ENCODE measurements at places on chromosomes 3 and 15.

GRCh38 chr3:157280786-157281185 is 120.8 kb upstream of the CCNL1 start:
- no peak for DNase-seq

DNA sequence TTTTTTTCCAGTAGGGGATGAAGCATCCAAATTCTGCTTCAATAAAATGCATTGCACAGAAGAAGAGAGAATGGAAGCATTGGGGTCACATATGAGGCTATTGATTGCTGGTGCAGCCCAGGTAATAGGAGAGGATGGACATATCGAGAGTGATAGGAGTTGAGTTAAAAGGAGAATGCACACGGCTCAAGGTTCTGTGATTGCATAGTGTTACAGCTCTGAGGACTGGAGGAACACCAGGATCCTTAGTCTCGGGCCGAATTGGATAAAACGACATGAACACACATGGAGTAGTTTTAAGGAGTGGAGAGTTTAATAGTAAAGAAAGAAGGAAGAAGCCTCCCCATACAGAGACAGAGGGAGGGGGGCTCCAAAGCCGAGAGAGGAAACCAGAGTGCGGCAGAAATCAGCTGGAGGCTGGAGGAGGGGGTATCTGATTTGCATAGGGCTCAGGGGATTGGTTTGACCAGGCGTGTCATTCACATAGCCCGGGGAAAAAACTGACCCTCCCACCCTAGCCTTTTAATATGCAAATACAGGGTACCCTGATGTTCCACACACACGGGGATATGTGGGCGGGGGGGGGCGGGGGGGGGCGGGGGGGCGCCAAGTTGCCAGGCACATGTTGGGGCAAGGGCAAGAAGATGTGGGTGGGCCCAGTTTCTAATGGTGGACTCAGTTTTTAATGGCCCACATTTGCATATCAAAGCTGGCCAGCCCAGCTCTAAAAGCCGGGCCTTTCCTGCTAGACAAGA is 156.9 kb downstream of the AGBL1 start:
- no peak for DNase-seq

- no peak for DNase-seq
These were observed 201.7 kb upstream of the PFN2 start for GRCh38 chr3:150172356-150172755.

- DNase-seq = no peak
These were observed 4.7 kb downstream of the EHD4 start for GRCh38 chr15:41967506-41968206.

DNA sequence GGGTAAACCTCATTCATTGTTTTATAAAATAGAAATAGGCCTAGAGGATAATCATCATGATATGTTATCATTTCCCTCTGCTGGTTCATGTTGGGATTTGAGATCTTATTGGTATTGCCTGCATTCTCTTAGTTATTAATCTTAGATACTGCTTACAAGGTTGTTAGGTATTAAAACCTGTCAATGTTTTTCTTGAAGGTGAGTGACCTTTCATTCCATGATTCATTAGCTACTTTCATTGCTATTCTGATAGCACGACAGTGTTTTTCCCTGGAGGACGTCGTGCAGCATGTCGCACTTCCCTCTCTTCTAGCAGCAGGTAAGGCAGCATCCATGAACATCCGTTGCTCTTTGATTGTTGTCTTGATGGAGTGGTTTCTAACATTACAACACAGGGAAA is 17.1 kb downstream of the P2RY12 start:
- DNase-seq = no peak

GRCh38 chr3:46667061-46667621 is 26.3 kb downstream of the ALS2CL start:
- no peak for DNase-seq

DNA sequence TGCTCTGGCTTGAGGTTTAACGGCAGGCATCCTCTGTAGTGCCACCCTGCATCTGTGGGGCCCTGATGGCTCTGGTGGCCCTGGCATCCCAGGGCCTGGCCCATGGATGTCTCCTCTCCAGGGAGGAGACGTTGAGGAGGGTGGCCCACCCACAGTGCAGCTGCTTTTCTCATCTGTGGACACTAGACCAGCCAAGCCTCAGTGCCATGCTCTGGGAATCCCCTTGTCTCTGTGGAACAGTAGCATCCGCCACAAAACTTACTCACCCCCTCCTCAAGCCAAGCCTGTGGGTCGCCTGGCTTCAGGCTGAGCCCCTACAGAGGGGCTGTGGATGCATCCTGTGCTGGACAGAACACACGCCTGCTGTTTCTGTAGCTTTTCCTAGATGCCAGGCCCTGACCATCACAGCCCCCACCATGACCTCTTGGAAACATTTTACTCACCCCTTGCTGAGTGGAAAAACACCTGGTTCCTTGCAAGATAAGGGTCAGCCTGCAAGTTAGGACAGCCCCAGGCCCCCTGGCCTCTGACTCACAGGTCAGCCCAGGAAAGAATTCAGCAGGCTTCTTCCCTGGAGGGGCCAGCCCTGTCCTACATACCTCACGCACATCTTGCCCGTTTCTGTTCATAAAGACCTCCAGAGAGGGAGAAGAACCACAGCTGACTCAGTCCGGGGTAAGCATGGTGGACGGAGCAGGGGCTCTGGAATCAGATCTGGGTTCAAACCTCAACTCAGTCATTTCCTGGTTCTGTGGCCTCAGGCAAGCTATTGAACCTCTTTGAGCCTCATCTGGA is 19.0 kb downstream of the PAK6 start:
- no peak for DNase-seq

GRCh38 chr15:94098921-94099573 is 132.3 kb upstream of the MCTP2 start:
- DNase-seq = no peak

GRCh38 chr15:78085928-78086327 is 6.4 kb upstream of the SH2D7 start:
- DNase-seq = no peak

DNA sequence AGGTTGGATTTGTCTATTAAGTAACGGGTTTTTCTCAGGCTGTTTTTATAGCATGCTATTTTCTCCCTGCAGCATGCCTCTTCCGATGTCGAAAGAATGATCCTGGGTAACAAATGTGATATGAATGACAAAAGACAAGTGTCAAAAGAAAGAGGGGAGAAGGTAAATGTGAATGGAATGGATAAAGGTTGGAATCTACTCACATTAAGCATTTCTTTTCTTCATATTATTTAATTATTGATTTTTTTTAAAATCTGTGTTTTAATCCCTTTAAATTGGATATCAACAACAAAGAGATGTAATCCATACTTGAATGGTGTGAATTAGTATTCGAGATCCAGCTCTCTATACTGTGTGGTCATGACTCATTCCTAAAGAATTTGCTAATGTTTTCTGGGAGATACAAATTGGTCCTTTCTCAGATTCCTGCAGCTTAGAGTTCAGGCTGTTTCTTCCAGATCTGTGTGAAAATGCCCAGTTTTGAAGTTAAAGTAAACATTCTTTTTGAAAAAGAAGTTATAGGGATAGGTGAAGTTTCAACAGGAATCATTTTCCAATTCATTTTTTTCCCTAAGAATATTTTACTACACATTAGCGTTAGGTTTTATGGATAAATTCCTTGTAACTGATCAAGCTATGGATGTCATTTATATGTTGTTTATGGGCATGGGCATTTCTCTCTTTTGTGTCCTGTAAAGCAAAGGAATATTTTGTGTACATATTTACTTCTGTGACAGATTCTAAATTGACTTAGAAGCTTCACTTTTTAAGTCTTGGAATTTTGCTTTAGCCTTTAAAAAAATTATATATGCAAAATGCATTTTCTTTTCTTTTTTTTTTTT is 20.8 kb upstream of the APH1B start:
- DNase-seq = no peak

All from stimulated activated CD4-positive, alpha-beta T cell treated with anti-CD3 and anti-CD28 coated beads, Interleukin-4, amount 100 ng/mL, for 48 hours (primary cell).